ENCODE measurements at places on chromosomes 12 and 14.
A peak's percentile ranks its signal among the peaks of the same experiment; 100 is the strongest.

- no peak for DNase-seq
These were observed 28.6 kb downstream of the EML1 start for GRCh38 chr14:99821519-99822508.

GRCh38 chr12:47698055-47698454, 7.8 kb downstream of the RPAP3 start:
- DNase-seq = no peak

- peak; percentile 58 for DNase-seq
These were observed 20.6 kb downstream of the COX14 start for GRCh38 chr12:50132505-50133135.

GRCh38 chr12:130835011-130835410, 4.0 kb downstream of the STX2 start:
- DNase-seq = no peak

- DNase-seq = no peak
These were observed 68.7 kb upstream of the STXBP6 start for GRCh38 chr14:25118671-25119070.
